Muscle of arm (tissue), 14 donors: ENCODE measurements at places on chromosomes 16 and 17. TPM values are rescaled to one million over a fixed set of nuclear protein-coding genes. Genes with fewer than 3 reads are reported as not detected.

Gene ASPA
- 1.6 TPM for polyA plus RNA-seq

Gene APOH
- polyA plus RNA-seq, result 0.44 TPM

Gene PAQR4
- 6.2 TPM for polyA plus RNA-seq

Gene MYH11
- polyA plus RNA-seq, result 375 TPM

Gene ACSM5
- not detected for polyA plus RNA-seq

Gene ITGAX
- polyA plus RNA-seq, result 7.5 TPM

Gene C17orf107
- not detected for polyA plus RNA-seq

Gene KRT31
- not detected for polyA plus RNA-seq

Gene KRT33A
- not detected for polyA plus RNA-seq

Gene FTO
- 60.2 TPM for polyA plus RNA-seq

Gene CDH13
- polyA plus RNA-seq, result 57.0 TPM

Gene KRTAP1-5
- not detected for polyA plus RNA-seq

Gene ENDOV
- 14.0 TPM for polyA plus RNA-seq

Gene CDC27
- 65.9 TPM for polyA plus RNA-seq
